ENCODE measurements at places on chromosomes 11 and 22. TPM values are rescaled to one million over a fixed set of nuclear protein-coding genes. Genes with fewer than 3 reads are reported as not detected.

The ASRGL1 gene
- 35.9 TPM for total RNA-seq

The FOLR3 gene
- 1.6 TPM for total RNA-seq

DNA sequence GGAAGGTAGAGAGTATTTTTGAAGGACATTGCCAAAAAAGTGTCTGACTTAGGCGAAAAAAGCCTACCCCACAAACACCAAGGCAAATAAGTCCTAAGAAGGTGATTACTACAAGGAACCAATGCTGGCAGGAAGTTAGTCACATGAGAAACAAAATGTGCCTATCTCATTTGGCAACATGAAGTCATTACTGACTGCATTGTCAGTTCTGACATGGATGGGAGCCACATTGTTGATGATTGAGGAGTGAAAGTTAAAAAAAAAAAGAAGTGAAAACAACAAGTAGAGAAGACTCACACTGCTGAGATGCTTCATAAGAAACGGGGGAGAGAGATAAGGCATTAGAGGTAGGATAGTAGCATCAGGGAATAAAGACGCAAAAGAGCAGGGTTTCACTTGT, 141.5 kb upstream of the FAT3 start:
- H3K4me3 ChIP-seq, result no peak overlapping the region
- no peak overlapping the region for H3K27ac ChIP-seq
- no peaks in the 10 kb centered on the region for H3K27me3 ChIP-seq
- DNase-seq, result no peak
- no peaks in the 10 kb centered on the region for H3K36me3 ChIP-seq

DNA sequence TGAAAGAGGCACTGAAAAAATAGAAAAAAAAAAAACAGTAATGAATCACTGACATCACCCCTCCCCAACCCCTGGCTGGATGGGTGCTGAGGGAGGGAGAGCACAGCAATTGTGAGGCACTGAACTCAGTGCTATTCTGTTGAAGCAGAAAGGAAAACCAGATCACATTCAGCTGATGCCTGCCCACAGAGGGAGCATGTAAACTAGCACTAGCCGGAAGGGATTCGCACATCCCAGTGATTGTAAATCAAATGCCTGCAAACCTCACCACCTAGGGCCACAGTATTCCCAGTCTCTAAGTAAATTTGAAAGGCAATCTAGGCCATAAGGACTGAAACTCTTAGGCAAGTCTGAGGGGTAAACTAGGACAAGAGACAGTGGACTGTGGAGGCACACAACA, 772.0 kb upstream of the CCDC179 start:
- H3K27ac ChIP-seq, result no peak overlapping the region
- H3K4me1 ChIP-seq, result no peaks in the 10 kb centered on the region
- H3K4me3 ChIP-seq, result no peak overlapping the region

GRCh38 chr22:30265823-30266444, 717 bp downstream of the OSM start:
- no peak overlapping the region for H3K4me3 ChIP-seq
- H3K27ac ChIP-seq, result no peak overlapping the region
- H3K36me3 ChIP-seq, result no peaks in the 10 kb centered on the region
- no peak for DNase-seq
- H3K27me3 ChIP-seq, result no peaks in the 10 kb centered on the region
- peaks cover 6% of the 10 kb centered on the region for H3K4me1 ChIP-seq

DNA sequence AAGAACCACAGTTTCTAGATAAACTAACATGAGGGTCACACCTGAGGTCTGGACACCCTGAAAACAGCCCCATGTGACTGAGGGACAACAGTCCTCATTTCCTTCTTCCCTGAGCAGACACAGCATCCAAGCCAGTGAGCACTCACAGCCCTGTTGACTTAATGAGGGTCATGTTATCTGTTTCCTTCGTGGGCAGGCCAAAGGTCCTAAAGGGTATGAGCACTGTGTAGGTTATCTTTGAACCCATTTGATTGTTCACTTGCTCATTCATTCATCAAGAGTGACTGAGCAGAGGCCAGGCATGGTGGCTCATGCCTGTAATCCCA, 170.7 kb upstream of the B3GAT1 start:
- H3K4me1 ChIP-seq, result peaks cover 43% of the 10 kb centered on the region
- H3K4me3 ChIP-seq, result no peak overlapping the region
- no peaks in the 10 kb centered on the region for H3K36me3 ChIP-seq
- no peak overlapping the region for H3K27ac ChIP-seq
- DNase-seq, result no peak

DNA sequence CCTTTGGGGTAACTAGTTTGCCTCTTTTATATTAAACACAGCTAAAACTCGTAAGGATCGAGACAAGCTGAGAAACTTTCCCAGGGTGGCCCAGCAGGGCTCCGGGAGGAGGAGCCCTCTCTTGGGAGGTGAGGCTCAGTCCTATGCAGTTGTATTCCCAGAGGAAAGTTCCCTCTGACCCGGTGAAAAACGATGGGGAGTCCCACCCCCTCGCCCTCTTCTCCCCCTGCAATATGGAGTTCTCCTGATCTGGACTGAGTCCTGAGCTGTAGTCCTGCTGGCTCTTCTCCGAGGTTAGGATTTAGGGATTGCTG, 1.3 kb downstream of the NTM start:
- H3K4me1 ChIP-seq, result peaks cover 16% of the 10 kb centered on the region
- no peak overlapping the region for H3K27ac ChIP-seq
- H3K4me3 ChIP-seq, result no peak overlapping the region
- no peak for DNase-seq
- no peaks in the 10 kb centered on the region for H3K36me3 ChIP-seq

All from thyroid gland (tissue), 4 donors.